ENCODE measurements at places on chromosomes 1 and 21.

DNA sequence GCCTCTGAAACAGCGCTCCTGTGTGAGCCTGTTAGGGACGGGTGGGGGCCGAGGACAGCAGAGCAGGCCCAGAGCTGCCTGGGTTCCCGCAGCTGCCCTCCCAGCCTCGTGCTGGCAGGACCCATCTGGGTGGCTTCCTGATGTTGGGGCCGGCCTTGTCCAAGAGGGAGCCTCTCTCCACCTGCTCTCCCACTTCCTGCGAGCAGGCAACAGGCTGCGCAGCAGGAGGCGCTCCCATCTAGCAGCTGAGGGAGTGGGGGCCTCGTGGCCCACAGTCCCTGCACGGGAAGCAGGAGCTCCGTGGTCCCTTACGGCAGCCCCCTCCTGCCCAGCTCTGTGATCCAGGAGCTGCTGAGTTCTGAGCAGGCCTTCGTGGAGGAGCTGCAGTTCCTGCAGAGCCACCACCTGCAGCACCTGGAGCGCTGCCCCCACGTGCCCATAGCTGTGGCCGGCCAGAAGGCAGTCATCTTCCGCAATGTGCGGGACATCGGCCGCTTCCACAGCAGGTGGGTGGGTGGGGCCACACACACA is 68.0 kb downstream of the TRIM11 start:
- DNase-seq, result no peak

GRCh38 chr1:181121498-181121897 is 33.0 kb downstream of the IER5 start:
- DNase-seq, result no peak

DNA sequence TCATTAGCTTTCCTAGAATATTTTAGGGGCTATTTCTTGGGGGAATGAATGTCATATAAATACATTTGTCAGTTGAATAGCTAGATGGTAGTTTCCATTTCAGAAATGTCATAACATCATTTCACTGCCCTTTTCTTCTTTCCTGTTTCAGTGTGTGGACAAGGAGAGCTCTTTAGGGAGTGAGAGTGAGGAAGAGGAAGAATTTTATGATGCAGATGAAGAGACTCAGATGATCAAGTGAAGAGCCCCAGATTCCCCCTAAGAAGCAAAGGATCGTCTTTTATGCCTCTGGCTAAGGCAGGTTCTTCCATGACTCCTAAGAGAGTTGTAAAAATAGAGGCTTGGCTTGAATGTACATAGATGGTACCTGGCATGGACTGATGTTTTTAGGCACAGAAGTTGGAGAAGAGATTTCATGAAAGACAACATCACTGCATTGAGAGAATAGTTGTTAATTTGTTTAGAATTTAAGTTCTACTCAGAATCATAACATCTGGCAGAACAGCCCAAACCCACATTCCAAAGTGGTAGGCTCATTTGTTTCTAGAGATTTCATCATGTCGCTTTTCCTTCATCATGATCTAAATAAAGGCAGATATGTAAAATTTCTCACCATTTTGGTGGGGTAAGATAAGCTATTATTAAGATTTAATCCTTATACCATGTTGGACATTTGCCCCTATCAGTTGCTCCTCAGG is 44.2 kb upstream of the MAB21L3 start:
- DNase-seq, result no peak

GRCh38 chr21:26064506-26064905 is 106.1 kb downstream of the APP start:
- DNase-seq, result no peak

GRCh38 chr1:18999359-18999758 is 42.9 kb upstream of the IFFO2 start:
- no peak for DNase-seq

- no peak for DNase-seq
Observed at GRCh38 chr1:243751506-243751905, 98.5 kb downstream of the AKT3 start.

DNA sequence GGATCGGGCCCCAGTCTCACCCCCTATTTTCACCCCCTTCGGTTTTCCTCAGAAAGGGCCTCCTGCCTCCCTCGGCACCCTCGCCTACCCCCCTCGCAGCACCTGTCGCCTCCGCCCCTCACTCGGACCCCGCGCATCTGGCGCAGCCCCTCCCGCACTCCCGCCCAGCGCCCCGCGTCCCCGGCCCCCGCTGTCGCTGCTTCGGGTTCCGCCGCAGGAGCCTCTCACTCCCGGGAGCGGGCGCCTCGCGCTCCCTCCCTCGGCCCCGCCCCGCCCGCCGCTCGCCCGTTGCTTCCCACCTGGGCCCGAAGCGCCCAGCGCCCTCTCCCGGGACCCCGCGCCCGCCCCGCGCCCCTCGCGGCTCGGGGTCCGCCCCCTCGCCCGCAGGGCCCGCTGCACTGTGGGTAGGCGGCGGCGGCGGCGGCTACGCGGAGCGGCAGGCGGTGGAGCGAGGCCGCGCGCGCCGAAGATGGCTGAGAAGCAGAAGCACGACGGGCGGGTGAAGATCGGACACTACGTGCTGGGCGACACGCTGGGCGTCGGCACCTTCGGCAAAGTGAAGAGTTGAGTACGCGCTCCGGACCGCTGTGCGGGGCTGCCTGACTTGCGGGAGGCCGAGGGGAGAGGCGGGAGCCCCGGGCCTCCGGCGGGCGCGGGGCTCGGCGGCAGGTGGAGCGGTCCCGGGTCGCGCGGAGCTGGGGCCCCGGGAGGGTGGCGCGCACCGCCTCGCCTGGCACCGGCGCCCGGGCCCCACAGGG is at the start of gene PRKAA2:
Gene PRKAA2 (plus strand): TSS at position 396 of the 758 bp plus-strand sequence. CDS start 74 bp downstream, at position 470.
- DNase-seq, result no peak

DNA sequence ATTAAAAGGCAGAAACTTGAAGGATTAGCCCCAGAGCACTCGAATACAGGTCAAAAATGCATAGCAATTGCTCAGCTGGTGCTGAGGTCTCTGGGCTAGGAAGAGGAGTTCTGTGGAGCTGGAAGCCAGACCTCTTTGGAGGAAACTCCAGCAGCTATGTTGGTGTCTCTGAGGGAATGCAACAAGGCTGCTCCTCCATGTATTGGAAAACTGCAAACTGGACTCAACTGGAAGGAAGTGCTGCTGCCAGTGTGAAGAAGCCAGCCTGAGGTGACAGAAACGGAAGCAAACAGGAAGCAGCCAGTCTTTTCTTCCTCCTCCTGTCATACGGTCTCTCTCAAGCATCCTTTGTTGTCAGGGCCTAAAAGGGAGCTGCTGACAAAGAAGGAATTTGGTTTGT is 233.4 kb upstream of the FGGY start:
- no peak for DNase-seq

DNA sequence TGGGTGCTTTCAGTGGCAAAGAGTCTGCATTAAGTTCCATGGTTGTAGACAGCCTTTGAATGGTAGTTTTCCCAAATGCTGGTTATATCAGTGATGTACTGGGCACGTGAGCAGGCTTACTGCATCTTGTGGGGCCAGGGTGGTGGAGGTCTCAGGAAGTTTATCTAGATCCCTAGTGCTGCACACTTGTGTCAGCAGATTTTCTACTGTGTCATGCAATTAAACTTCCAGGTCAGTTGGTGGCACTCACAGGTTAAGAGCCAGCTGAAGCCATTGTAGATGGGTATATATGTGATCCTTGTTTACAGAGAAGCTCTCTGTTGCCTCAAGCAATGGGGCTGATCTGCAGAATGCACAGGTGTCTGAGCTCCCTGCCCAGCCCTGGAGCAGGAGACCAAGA is 33.0 kb downstream of the FOXJ3 start:
- no peak for DNase-seq

DNA sequence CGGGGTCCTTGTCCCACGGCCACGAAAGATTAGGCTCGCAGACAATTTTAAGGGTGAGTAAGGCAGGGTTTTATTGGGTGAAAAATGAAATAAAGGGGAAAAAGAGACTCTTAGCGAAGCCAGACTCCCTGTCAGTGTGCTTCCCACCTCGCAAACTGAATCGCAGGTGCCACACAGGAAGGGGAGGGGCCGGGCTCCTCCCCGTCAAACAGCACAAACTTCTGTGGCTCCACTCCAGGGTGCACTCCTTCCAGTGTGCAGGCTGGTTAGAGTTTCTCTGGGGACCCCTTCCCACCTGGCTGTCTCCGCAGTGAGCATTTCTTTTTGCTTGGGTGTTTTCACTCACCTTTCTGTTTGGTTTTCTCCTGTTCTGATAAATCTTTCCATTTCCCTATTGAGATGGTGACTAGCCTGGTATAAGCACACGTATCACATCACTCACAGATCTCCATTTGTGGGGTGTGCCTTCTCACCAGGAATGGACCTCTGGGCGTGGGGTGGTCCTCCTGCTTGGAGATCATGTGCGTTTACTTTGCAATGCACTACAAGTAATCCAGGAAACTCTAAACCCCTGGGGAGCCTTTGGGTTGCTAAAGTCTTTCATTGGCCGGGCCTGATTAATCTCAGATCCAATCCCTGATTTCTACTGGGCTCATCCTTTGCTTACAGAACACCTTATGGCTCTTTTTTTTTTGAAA is 37.6 kb upstream of the GALNT2 start:
- DNase-seq, result no peak

DNA sequence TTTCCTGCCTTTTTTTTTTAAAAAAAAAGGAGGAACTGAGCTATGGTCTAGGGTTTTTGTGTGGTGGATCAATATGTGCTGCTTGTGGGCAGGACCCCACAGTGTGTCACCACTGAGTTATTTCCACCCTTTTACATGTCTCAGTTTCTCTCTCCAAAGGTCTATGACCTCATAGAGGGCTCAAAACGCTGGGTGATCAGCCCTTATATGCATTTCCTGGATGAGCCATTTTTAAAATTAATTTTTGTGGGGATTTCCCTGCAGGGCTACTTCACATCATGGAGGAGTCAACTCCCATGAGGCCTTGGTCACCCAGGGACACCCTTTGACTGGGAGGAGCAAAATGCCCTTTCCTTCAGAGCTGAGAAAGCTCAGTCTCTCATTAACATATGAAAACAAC is 20.7 kb upstream of the HAO2 start:
- no peak for DNase-seq

- DNase-seq, result no peak
Observed at GRCh38 chr1:50852889-50853288, 107.2 kb downstream of the FAF1 start.
